ENCODE measurements at places on chromosomes 16 and 17.

DNA sequence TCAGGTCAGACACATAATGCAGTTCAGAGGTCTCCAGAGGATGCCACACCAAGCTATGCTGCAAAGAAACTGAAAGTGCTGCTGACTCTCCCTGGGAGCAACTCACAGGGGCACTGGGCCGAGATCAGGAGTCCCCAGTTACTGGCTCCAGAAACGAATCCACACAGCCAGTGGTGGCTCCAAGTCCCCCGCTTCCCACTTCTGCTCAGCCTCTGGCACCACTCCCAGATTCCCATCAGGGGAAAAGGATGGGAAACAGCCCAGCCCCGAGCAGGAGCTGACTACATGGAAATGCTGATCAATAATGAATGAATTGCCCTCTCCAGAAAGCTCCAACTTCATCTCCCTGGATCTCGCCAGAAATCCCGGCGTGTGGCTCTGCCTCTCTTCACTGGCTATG, 62.3 kb upstream of the CDH5 start:
- DNase-seq, result no peak

GRCh38 chr16:17238285-17239028, 232.3 kb downstream of the XYLT1 start:
- DNase-seq, result no peak

DNA sequence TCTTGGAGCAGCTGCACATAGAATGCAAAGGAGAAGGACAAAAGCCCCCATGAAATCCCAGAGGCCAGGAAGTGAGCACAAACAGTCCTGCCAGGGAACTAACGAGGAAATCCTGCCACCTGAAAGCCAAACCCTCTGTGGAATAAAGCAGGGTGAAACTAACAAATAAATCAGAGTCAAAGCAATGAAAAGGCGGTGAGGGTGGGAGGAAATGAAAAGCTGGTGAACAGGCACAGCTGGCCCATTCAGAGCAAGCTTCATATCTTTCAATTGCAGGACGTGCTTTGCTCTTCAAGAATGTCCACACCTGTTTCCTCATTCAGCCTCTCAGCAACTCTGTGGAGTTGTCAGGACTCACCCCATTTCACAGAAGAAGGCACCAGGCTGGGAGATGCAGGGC, 108.1 kb downstream of the ABCC12 start:
- no peak for DNase-seq

DNA sequence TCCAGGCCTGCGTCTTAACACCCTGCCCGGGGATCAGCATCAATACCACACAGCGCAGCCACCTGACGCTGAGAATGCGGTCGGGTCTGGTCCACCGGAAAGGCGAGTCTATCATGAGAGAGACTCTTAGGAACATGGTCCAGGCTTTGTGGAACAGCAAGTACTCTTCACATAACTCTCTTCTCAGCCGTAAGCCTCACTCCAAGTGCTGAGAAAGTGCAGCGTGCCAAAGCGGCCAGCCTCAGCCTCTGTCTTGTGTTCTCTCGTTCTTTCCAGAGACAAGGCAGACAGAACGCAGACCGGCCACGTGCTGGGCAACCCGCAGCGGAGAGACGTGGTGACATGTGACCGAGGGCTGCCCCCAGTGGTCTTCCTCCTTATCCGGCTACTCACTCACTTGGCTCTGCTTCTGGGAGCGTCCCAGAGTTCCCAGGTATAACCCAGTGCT, 34.4 kb upstream of the ENDOV start:
- no peak for DNase-seq

- DNase-seq, result no peak
Observed at GRCh38 chr16:80681436-80681835, 123.0 kb downstream of the CDYL2 start.

- no peak for DNase-seq
Observed at GRCh38 chr17:17710728-17711541, 29.7 kb downstream of the RAI1 start.

DNA sequence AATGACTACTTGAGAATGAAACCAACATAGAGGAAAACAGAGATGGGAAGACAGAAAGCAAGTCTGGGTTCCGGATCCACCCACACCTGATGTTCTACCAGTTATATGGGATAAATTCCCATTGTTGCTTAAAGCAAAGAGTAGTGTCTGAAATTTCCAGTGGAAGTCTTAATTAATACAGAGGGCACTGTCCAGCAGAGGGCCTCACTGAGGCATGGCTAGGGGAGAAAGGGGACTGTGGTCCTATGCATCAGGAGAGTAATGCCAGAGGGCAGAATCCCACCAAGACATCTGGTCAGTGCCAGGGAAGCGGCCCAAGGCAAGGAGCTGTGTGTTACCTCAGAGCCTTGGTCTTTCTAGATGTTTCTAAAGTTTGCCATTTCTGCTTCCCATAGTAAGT, 7.5 kb upstream of the UMOD start:
- no peak for DNase-seq

DNA sequence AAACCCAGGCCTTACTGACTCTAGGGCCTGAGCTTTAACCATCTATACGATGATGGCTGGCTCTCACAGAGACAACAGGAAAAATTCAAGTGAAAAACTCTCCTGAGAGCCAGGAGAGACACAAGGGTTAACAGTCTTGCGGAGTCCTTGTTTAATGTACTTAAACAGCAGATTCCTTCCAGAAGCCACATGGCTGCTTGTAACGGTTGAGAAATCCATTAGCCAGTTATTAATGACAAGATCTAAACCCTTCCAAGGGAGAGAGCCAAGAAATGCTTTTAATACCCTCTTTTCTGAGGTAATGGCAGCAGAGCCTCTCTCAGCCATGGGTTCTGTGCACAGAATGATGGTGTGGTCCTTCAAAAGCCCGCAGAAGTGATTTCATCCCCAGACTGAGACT, 5.2 kb upstream of the ALDOA start:
- DNase-seq, result peak; percentile 95

DNA sequence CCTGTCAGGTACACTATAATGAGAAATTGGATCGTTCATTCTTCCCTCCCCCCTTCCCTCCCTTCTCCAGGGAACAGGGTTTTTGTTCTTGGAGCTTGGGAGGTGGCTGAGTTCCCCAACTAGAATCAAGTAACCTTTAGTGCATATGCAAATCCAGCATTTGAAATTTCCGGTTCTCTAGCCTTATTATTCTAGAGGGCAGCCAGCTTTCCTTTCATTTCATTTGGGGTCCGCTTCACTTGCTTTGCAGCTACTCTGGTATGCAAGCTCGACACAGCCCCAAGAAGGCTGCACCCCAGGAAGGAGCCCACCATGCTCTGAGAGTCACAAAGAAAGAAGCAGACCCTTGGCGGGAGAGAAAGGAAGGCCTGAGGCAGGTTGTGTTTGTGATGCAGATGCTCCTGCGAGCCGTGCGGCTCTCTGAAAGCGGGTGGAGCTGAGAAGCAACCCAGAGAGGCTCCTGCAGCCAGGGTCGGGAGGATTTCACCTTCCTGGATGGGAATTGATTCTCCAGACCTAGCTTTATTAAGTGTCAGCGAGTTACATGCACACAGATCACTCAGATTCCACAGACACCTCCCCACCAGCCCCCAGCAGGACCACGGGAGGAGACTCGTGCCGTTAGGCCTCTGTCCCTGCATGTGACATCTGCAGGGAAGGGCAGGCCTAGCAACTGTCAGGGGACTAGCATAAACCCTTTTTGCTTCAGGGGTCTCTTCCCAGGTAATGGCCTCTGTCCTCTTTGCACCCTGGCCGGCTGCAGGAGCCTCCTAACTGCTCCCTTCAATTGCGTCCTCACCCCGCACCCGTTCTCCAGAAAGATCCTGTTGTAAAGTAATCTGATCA, 34.5 kb downstream of the PMM2 start:
- no peak for DNase-seq

DNA sequence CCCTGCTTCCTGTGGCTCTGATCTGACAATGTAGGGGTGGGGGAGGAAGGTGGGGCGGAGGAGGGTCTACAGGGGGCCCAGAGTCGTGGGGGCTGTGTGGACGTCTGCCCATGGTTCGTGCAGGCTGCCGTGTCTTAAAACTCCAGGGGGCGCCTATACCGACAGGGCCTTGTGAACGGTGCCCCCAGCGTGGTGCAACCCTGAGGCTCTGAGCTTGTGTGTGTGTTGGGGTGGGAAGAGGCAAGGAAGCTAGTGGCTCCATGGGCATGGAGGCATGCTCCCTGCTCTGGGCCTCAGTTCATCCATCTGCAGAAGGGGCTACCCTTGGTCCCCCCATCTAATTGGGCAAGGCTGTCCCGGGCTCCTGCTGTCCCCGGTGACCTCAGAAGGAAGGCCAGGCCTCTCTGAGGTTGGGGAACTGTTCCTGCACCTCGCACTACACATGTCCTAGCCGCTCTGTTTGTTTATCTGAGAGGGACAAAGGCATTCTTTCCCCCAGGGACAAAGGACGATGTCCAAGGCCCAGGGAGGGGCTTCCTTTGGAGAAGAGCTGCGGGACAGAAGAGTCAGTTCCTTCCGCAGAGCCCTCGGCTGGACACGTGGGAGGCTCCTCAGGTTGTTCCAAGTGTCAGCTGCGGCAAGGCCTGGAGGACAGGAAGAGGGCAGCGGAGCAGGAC, 13.5 kb downstream of the CA4 start:
- no peak for DNase-seq

DNA sequence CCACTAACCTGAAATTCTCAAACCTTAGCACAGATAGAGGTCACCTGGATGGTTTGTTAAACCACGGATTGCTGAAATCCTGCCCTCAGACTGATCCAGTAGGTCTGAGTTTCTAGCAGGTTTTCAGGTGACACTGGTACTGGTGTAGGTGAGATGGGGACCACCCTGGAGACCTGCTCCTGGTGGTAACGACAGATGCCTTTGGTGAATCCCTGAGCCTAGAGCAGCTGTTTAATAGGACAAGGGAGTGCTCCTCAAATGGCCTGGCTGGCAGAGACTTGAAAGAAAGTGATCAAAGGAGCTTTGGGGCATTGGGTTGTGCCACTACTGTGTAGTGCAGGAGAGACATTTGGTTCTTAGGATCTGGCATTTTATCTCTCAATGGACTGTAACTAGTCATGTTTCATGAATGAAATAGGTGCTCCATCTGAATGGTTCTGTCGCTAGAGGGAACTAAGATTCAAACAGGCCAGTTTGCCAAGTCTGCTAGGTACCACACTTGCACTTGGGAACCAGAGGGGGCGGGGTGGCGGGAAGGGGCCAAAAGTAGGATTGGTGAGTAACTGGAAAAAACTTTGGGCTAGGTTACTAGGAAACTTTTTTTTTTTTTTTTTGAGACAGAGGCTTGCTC, 2.9 kb upstream of the IFI35 start:
- DNase-seq, result no peak

DNA sequence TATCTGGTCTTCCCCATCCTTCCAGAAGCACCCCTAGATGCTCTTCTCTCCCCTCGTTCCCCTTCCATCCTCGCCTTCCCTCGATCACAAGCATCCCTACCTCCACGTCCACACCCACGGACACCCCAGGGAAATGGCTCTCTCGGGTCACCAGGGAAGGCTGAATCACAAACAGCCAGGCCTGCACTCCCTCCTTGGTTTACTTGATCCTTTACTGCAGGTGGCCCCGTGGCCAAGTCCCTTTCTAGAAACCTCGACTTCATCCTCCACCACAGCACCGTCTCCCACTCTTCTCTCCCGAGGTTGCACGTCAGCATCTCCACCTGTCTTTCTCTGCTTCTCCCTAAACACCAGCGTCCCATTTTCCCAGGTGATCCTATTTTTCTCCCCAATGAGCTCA, 6.5 kb upstream of the RBFOX3 start:
- no peak for DNase-seq

DNA sequence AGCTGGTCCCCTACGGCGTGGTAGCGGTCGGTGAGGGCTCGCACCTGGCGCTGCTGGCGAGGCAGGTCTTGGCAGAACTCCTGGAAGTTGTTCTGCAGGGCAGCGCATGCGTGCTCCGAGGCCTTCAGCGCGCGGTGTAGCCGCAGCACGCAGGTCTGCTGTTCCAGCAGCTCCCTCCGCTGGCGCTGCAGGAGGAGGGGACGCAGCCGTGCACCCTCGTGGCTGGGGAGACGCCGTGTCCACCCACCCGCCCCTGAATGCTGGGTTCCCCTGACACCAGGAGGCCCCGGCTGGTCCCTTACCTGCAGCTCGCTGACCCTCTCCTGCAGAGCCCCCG, 12.2 kb downstream of the EVPL start:
- no peak for DNase-seq

GRCh38 chr16:51255349-51255972, 104.4 kb upstream of the SALL1 start:
- no peak for DNase-seq

DNA sequence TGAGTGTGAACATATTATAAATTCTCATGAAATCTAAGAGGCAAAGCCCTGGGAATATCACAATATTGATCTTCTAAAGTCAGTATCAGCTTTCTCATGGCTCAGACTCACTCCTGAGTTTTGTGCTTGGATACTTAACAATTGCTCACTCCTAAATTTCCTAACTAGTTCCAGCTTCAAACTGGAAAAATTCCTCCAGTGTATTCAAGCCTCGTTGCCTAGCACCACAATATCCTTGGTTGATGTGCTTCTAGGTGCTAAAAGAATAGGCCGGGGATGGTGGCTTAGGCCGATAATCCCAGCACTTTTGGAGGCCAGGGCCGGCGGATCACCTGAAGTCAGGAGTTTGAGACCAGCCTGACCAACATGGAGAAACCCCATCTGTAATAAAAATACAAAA, 62.5 kb downstream of the XYLT1 start:
- no peak for DNase-seq

GRCh38 chr16:180681-181564, 664 bp downstream of the HBQ1 start:
- peak; percentile 51 for DNase-seq

DNA sequence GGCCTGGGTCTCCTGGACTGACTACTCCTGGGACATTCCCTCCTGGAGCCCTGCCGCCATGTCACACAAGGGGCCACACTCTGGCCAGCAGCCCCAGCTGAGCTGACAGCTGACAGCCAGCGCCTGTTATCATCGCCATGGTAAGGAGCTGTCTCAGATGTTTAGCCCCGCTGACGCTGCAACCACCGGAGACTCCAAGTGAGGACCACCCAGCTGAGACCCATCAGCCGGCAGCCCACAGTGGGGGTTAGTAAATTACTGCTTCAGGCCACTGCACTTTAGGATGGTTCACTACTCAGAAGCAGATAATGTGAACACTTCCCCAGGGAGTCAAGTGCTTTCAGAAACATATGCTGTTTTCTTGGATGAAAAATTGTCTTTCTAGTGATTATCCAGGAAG, 14.6 kb upstream of the SPHK1 start:
- no peak for DNase-seq

DNA sequence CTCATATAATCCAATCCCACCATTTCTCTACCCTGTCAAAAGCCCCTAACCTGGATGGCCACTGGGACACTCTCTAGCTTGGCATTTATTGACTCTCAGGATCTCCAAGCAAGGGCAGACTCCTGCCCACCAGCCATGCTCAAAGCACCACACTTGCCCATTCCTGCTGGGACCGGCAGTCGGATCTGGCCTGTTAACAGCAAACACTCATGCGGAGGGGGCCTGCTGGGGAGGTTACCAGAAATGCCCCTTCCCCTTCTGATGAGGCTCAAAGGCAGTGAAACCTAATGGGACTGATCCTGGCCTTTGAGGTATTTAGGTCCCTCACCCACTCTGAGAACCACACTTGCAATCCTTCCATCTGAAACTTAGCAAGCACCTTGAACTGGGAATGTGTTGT, 6.5 kb upstream of the CCL1 start:
- no peak for DNase-seq
